ENCODE measurements at places on chromosomes 6 and 20. TPM values are rescaled to one million over a fixed set of nuclear protein-coding genes. Genes with fewer than 3 reads are reported as not detected.

HAO1 gene
- total RNA-seq = 0.09 TPM

ASXL1 gene
- 20.7 TPM for total RNA-seq

SPATA25 gene
- total RNA-seq = 3.7 TPM

PNRC1 gene
- 49.3 TPM for total RNA-seq

DNA sequence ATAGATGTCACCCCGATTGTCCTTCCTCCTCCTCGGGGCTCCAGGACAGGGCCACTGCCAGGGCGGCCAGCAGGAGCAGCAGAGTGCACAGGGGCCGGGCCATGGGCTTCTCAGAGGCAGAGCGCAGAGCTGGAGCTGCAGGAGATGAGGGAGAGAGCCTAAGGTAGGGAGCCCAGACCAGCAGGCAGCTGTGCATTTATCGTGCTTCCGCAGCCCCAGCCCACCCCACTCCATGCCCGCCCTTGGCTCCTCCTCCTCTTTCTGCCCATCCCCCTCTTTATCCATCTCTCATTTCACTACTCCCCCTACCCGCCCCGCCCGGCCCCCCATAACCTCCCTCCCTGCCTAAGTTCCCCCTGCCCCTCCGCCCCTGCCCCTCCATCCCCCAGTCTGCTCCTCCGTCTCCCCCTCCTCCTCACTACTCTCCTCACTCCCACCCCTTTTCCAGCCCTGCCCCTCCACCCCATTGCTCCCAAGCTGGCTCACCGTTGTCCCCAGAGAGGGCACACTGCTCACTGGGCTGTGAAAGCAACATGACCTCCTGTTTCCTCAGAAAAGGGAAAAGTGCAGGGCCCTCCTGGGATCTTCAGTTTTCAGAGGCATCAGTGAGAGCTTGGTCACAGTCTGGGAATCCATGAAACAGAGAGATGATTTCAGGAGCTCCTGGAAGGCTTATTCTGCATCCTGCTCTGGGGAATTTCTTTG lies 25.5 kb upstream of the CST1 start:
- no peaks in the 10 kb centered on the region for H3K36me3 ChIP-seq
- H3K4me3 ChIP-seq = no peak overlapping the region
- peaks cover 45% of the 10 kb centered on the region for H3K27me3 ChIP-seq
- peak; percentile 54 for DNase-seq
- H3K4me1 ChIP-seq = peaks cover 10% of the 10 kb centered on the region

DNA sequence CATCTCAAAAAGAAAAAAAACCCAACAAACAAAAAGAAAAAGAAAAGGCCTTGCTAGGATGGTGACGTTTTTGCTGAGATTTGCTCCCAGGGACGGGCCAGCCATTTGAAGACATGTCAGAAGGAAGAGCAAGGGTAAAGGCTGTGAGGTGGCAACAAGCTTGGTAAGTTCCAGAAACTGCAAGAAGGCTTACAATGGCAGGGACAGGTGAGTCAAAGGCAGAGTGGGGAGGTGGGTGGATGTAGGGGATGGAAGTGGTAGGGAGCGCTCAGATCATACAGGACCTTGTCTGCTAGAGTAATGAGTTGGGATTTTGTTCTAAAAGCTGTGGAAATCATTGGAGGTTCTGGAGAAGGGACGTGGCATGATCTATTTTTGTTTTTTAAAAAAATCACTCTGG lies 4.3 kb downstream of the KIF3B start:
- H3K4me1 ChIP-seq = peaks cover 7% of the 10 kb centered on the region
- peak overlapping the region; percentile 14 for H3K27ac ChIP-seq
- H3K4me3 ChIP-seq = no peak overlapping the region
- no peaks in the 10 kb centered on the region for H3K36me3 ChIP-seq
- no peaks in the 10 kb centered on the region for H3K27me3 ChIP-seq

DNA sequence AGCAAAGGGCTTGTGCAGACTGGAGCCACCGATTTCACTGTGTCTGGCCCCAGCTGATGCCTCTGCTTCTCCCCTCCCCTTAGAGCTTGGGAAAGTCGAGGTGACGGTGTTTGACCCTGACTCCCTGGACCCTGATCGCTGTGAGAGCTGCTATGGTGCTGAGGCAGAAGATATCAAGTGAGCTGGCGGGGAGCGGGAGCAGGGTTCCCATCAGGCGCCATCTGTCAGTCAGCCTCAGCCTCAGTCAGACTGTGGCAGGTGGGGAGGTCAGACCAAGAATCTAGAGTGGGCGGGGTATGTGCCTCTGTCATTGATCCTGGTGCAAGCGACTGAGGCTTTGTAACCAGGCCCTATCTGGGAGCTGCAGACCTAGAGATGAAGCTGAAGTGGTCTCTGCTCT lies 5.5 kb downstream of the ERGIC3 start:
- peaks cover 27% of the 10 kb centered on the region for H3K36me3 ChIP-seq
- H3K4me3 ChIP-seq = no peak overlapping the region
- H3K4me1 ChIP-seq = peaks cover 5% of the 10 kb centered on the region
- no peak for DNase-seq

GRCh38 chr6:16688436-16688835 lies 72.8 kb downstream of the ATXN1 start:
- H3K4me1 ChIP-seq = peaks cover 8% of the 10 kb centered on the region
- no peak for DNase-seq
- H3K4me3 ChIP-seq = no peak overlapping the region
- H3K36me3 ChIP-seq = no peaks in the 10 kb centered on the region
- no peaks in the 10 kb centered on the region for H3K27me3 ChIP-seq
- H3K27ac ChIP-seq = no peak overlapping the region

GRCh38 chr6:35228481-35228880 lies 14.7 kb downstream of the SCUBE3 start:
- H3K27me3 ChIP-seq = peaks cover 43% of the 10 kb centered on the region
- no peak for DNase-seq
- H3K27ac ChIP-seq = no peak overlapping the region
- H3K36me3 ChIP-seq = no peaks in the 10 kb centered on the region
- no peak overlapping the region for H3K4me3 ChIP-seq

DNA sequence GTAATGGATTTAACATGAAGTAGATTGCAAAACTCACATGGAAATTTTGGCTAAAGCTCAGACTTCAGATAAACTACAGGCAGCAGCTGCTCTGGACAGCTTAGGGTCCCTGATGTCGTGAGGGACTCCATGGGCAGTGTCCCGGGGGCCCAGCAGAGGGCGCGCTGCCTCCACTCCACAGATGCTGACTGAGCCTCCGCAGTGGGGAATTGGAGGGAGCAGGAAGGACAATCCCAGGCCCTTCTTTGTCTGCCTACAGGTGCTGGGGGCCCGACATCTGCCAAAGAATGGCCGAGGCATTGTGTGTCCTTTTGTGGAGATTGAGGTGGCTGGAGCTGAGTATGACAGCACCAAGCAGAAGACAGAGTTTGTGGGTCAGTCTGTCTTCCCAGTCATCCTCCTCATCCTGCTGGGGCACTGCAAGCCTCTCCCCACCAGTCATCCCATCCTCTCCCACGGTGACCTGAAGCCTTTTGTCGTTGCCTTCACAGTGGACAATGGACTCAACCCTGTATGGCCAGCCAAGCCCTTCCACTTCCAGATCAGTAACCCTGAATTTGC lies 35.9 kb downstream of the PLCG1 start:
- DNase-seq = peak; percentile 86
- H3K4me3 ChIP-seq = no peak overlapping the region
- peaks cover 3% of the 10 kb centered on the region for H3K4me1 ChIP-seq
- no peak overlapping the region for H3K27ac ChIP-seq
- H3K36me3 ChIP-seq = peaks cover 71% of the 10 kb centered on the region

DNA sequence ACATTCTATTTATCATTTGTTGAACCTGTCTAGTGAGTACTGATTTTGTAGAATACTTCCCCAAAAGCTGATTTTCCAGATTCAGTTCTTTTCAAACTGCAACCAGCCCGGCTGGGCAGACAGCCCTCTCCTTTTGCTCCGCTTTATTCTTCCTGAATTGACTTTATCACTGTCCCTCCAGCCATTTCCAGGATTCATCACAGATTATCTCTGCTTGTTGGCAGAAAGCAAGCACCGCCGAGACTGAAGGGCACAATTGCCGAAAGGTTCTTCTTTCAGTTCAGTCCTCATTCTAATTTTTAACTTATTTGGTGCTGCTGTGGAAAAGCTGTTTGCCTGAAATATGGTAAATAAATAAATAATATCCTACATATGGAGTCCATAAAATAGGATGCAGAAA lies 369.1 kb upstream of the FLRT3 start:
- no peak overlapping the region for H3K27ac ChIP-seq
- no peak for DNase-seq

DNA sequence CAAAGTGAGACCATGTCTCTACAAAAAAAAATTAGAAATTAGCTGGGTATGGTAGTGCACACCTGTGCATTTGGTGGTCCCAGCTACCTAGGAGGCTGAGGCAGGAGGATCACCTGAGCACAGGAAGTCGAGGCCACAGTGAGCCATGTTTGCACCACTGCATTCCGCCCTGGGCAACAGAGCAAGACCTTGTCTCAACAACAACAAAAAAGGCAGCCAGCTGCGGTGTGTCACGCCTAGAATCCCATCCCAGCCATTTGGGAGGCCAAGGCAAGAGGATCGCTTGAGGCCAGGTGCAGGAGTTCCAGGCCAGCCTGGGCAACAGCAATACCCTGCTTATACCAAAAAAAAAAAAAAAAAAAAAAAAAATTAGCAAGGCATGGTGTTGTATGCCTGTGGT lies 1.1 kb upstream of the BAK1 start:
- 0 out of 2 replicates have a peak, but pooled peaks cover 2% of the 10 kb centered on the region for H3K36me3 ChIP-seq
- no peak overlapping the region for H3K4me3 ChIP-seq
- no peak overlapping the region for H3K27ac ChIP-seq
- no peaks in the 10 kb centered on the region for H3K27me3 ChIP-seq

GRCh38 chr20:50595433-50595895 lies 85.3 kb downstream of the PTPN1 start:
- H3K36me3 ChIP-seq = no peaks in the 10 kb centered on the region
- no peak overlapping the region for H3K4me3 ChIP-seq

DNA sequence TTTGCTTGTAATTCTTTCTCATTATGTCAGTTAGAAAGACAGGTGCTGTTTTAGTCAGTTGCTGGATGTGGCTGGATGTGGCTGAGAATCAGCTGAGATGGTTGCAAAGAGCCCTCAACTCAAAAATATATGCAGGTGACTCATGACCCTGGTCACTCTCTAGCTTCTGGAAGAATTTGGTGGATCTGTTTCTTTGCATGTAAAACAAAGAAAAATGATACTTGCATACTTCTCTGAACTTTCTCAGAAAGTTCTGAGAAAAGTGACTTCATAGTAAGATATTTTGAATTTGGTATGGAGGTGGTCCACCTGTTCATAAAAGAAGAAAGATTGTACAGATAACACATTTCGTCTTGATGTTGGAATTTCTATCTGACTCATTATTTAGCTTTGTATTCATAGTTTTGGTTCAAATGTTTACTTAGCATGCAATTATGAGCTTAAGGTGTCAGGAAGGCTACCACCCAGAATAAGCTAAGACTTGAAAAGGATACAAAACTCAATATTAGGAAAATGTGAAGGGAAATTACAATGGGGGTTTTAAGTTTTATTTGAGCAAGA lies 163.2 kb upstream of the OLIG3 start:
- peaks cover 38% of the 10 kb centered on the region for H3K36me3 ChIP-seq
- no peak overlapping the region for H3K27ac ChIP-seq
- H3K4me3 ChIP-seq = no peak overlapping the region

DNA sequence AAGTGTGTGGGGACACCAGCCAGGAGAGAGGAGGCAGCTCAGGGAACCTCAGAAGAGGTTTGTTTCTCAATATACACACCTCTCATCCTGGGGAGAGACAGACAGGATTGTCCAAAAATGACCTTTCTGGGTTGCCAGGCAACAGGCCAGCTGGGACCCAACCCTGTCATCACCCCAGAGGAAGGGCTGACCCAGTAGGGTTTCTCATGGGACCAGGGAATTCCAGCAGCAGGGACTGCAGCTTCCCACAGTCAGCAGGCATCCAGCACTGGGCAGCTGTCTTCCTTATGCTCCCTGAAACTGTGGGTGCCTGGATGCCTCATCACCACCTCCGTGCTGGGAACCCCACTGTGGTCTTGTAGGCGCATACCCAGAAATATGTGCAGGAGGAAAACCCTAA lies 1.3 kb downstream of the C20orf202 start:
- no peaks in the 10 kb centered on the region for H3K4me1 ChIP-seq
- H3K27ac ChIP-seq = no peak overlapping the region
- DNase-seq = no peak
- no peaks in the 10 kb centered on the region for H3K27me3 ChIP-seq
- no peak overlapping the region for H3K4me3 ChIP-seq

DNA sequence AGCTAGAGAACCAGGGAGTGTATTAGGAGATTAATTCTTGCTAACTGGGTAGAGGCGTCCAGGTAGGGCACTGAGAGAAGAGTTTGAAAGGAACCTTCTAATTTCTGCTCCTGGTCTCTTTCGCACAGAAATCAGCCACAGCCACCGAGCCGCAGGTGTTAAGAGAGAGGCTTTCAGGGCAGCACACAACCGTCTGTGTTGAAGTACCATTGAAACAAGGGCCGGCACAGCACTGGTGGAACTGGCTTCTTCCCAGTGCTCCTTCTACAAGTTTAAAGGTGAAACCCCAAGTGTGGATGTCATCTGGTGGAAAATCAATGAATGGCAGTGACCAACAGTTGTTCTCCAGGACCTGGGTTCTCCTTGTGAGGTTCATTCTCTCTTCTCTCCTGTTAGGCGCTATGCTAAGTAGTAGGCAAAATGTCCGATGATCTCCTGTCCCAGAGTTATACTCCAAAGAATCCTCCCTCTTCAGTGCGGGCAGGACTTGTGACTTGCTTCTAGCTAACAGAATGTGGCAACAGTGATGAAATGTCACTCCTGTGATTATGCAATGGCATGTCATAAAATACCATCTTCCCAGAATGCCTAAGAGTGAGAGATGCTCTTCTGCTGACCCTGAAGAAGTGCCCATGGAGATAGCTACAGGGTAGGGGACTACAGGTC lies 15.0 kb upstream of the RIN2 start:
- no peak for DNase-seq
- peaks cover 9% of the 10 kb centered on the region for H3K36me3 ChIP-seq
- peaks cover 18% of the 10 kb centered on the region for H3K4me1 ChIP-seq
- no peak overlapping the region for H3K27ac ChIP-seq
- peaks cover 3% of the 10 kb centered on the region for H3K27me3 ChIP-seq

GRCh38 chr6:169906004-169906687 lies 154.7 kb downstream of the ERMARD start:
- no peak overlapping the region for H3K27ac ChIP-seq
- H3K36me3 ChIP-seq = peaks cover 3% of the 10 kb centered on the region
- no peaks in the 10 kb centered on the region for H3K27me3 ChIP-seq

DNA sequence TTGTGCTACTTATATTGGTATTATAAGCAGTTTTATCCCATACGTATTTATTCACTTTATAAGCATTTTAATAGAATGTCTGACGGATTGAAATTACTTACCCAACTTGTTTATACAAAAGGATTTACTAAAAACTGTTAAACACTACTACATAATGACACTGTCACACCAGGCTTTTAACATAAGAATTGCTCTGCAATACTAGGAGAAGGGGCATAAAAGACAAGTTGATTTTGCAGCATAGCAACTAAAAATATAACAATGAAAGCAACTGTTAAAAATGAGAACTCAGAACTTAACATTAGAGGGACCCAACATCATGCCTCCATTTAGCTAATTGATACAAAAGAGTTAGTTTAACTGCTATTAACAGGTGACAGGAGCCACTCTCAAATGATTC lies 995.3 kb downstream of the PHF3 start:
- no peak overlapping the region for H3K27ac ChIP-seq
- H3K27me3 ChIP-seq = 0 out of 2 replicates have a peak, but pooled peaks cover 3% of the 10 kb centered on the region
- DNase-seq = no peak
- peaks cover 8% of the 10 kb centered on the region for H3K4me1 ChIP-seq
- H3K4me3 ChIP-seq = no peak overlapping the region

Measured in WTC11 (cell line).